Omental fat pad (tissue), 4 donors: ENCODE measurements at places on chromosomes 16 and 17. TPM values are rescaled to one million over a fixed set of nuclear protein-coding genes. Genes with fewer than 3 reads are reported as not detected.

DNA sequence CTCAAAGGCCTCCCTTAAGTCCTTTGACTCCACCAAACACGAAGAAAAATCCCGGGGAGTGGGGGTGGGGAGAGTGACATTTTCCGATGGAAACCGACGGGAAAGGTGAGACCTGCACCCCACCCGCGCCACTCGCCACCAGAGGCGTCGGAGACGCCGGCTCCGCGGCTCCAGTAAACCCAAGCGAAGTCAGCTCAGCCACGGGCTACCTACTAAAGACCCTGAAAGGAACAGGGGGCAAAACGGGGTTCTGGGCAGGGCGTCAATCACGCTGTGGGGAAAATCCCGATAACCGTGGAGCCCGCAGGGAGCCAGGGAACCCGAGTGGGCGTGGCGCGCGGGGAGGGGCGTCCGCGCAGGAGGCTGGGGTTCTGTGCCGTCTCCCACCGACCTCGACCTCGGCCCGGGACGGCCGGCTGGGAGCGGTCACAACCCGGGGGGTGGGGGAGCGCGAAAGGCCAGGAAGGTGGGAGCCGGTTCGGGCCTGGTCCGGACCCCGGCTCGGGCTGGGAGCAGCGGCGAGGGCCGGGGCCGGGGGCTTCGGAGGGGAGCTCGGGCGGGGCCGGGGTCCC is 565 bp downstream of the WDR45B start:
- no peak for DNase-seq

Gene TBC1D28
- total RNA-seq = not detected

Gene FBXW10
- not detected for total RNA-seq

Gene SOCS1
- 26.2 TPM for total RNA-seq

DNA sequence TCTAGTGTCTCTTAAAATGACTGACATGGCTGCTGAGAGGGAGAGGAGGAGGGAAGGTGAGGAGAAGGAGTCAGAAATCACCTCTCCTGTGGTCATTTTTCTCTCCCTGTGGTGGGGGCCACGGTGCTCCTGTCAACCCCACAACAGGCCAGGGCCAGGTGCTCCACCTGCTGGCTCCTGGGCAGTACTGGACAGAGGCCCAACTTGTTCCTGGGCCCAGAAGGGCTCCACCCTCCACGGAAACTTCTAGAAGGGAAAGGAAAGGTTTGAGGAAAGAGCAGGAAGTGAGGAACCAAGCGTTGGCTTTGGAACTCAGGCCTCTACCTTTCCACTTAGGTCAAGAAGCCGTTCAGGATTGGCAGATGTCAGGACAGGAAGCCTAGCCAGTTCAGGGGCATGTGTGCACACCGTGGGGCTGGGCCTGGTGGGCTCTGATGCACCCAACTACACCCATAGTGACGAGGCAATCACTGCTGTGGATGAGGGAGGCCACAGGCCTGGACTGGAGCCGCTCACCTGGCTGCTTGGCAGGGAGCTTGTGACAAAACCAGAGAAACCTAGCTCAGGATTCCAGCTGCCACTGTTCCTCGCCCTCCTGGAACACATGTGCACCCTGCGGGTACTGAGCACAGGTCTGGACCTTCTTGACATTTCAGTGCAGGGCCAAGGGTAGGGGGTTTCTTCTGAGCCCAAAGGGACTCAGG is 36.1 kb downstream of the WNT3 start:
- DNase-seq = no peak

GRCh38 chr16:1430214-1430758 is 592 bp upstream of the PERCC1 start:
- no peak for DNase-seq

DNA sequence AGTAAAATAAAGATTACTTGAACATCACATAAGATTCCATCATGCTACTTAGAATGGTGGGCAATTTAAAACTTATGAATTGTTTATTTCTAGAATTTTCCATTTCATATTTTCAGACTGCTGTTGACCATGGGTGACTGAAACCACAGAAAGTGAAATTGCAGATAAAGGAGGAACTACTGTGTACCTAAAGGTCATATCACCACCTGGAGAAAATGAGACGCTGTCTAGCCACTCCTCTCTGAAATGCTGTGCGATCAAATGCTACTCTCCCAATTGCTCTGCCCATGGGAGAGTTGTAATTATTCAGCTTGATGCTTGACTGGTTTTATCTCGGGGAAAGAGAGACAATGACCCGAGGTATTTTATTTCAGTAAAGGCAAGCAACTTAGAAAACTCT is 128.9 kb upstream of the ERCC4 start:
- no peak for DNase-seq

Gene NUPR1
- total RNA-seq = 20.2 TPM

DNA sequence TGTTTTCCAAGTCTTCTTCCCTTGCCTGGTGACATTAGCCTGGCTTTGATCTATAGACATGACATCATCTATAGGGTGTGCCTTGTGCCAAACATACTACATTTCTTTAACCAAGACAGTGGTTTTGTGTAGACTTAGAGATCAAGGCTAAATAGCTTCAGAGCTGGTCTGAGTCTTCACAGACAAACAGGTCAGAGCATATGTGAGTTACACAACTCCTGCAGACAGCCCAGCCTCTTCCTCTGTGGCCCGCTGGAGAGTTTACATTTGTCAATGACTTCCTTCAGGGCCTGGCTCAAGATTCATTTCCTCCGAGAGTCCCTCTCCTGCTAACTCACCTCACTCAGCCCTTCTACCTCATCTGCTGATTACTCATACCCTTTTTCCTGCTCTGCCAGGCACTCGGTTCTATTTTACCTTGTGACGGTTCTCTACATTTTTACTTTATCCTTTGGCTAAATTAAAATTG is 73.1 kb upstream of the TANC2 start:
- no peak for DNase-seq

GRCh38 chr17:79041723-79042420 is 17.9 kb downstream of the C1QTNF1 start:
- DNase-seq = no peak

DNA sequence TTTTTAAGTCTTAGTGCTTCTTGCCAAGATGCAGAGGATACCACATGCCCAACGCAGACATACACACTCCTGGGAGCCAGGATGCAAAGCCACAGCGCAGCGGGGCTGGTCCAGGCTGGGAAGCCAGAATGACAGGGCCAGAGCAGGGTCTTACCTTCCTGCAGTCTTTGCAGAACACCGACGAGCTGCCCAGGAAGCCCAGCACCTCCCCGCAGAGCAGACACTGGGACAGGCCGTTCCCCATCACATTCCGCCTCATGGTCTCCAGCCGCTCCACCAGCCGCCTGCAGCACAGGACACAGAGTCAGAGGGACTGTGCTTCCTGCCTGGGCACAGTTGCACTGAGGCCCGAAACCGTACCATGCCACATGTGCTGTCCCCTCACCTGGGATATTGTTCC is 33.3 kb downstream of the RPH3AL start:
- no peak for DNase-seq

DNA sequence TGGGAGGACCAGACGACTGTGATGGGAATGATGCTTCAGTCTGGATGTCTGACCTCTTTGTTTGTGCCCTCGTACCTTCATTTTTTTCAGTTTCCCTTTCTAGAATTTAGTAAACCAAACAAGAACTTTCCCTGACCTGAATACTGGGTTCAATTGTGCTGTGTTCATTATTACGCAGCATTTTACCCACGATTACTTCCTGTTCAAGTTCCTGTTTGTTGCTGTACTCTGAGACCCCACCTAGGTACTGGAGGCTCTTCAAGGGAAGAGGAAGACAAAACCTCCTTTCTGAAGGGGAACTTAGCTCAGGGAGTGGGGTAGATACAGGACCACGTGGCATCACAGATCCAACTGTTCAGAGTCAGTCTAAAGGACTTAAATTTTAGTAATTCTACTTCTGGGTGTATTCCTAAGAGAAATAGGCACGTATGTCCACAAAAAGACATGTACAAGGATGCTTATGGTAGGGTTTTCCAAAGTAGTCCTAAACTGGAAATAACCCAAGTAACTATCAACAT is 9.2 kb upstream of the PRKCB start:
- no peak for DNase-seq

DNA sequence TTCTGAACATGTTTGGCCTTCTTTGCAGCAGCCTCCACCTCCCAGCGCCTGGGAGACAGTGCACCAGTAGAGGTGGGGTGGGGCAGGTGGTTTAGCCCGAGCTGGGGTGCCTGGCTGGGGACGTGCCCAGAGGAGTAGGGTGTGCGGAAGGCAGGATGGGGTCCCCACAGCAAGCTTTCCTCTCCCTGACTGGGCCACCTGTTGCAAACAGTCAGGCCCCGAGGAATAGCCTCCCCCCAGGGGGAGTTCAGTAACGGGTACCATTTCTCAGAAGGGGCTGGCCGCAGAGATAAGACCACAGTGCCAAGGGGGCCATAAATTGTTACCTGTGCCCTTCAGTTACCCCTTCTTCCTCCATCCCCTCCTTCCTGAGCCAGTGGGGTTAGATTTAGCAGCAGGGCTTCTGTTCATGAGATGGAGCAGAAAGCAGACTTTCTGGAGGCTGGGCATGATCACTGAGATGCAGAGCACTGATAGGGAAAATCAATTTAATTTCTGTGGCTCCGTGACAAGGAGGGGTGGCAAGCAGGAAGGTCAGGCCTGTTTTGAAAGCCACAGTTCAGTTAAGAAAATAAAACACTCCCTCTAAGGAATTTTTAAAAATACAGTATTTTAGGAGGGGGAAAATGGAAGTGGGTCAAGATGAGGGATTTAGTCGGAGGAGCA is 181.9 kb downstream of the MSI2 start:
- no peak for DNase-seq

GRCh38 chr16:27193300-27193990 is 9.9 kb upstream of the KDM8 start:
- no peak for DNase-seq

DNA sequence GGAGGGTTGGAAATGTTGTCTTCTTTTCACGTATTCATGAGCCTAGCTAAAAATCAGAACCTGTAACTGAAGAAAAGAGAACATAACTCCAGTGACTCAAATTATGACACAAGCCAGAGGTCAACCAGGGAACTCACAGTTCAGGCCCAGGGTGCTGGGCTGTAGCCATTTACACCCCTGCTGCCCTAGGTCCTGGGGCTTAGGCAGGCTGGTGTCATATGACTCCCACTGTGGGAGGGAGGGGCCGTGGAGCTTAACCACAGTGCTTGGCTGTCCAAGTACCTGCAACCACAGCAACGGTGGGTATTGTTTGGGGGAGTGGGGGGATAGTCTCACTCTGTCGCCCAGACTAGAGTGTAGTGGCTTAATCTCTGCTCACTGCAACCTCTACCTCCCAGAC is 71.1 kb upstream of the AMZ2 start:
- DNase-seq = no peak

Gene ODAD4
- 0.19 TPM for total RNA-seq

Gene STH
- total RNA-seq = not detected

- no peak for DNase-seq
Measured at GRCh38 chr17:66517336-66518009, 215.1 kb downstream of the PRKCA start.

Gene KRT39
- not detected for total RNA-seq

Gene FBXL16
- 0.75 TPM for total RNA-seq

Gene HOXB5
- total RNA-seq = 0.72 TPM

DNA sequence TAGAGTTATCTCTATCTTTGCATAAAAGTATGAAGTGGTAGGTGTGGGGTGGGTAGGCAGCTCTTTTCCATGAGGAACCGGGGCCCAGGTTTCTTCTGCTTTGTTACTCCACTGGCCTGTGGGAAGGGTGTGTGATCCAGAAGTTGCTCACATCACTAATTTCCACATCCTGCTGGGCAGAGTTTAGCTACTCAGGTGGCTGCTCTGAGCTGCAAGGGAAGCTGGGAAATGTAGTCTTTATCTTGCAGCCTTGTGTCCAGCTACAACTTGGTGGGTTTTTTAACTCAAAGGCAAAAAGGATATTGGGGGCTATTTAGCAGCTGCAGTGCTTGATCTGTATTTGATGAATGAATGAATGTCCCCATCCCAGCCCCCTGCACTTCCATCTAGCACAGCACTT is 335.3 kb downstream of the SNX29 start:
- DNase-seq = no peak

DNA sequence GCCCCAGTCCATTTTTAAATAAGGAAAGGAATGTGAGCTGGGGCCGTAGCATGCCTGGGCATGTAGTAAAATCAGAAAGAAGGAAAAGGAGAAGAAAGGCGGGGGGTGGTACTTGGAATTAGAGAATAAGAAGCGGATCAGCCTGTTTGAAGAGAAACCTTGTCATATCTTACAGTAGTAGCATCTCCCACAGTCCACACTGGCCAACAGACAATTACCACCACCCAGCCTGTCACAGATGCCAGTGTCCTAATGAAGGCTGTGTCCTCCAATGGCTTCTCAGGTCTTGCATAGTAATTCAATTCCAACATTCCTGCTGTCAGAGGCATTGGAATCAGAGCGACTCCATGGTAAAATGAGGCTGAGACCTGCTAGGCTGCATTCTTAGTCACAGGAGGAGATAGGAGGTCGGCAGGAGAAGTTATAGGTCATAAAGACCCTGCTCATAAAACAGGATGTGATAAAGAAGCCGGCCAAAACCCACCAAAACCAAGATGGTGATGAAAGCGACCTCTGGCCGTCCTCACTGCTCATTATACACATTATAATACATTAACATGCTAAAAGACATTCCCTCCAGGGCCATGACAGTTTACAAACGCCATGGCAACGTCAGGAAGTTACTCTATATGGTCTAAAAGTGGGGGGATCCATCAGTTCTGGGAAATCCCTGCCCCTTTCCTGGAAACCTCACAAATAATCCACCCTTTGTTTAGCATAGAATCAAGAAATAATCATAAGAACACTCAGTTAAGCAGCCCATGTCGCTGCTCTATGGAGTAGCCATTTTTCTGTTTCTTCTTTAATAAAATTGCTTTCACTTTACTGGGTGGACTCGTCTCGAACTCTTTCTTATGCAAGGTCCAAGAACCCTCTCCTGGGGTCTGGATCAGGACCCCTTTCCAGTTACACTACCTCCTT is 9.6 kb upstream of the AKAP10 start:
- no peak for DNase-seq

GRCh38 chr17:79664930-79665737 is 54.3 kb upstream of the RBFOX3 start:
- DNase-seq = no peak

Gene HIC1
- total RNA-seq = 63.8 TPM

Gene CD300LB
- 0.69 TPM for total RNA-seq

DNA sequence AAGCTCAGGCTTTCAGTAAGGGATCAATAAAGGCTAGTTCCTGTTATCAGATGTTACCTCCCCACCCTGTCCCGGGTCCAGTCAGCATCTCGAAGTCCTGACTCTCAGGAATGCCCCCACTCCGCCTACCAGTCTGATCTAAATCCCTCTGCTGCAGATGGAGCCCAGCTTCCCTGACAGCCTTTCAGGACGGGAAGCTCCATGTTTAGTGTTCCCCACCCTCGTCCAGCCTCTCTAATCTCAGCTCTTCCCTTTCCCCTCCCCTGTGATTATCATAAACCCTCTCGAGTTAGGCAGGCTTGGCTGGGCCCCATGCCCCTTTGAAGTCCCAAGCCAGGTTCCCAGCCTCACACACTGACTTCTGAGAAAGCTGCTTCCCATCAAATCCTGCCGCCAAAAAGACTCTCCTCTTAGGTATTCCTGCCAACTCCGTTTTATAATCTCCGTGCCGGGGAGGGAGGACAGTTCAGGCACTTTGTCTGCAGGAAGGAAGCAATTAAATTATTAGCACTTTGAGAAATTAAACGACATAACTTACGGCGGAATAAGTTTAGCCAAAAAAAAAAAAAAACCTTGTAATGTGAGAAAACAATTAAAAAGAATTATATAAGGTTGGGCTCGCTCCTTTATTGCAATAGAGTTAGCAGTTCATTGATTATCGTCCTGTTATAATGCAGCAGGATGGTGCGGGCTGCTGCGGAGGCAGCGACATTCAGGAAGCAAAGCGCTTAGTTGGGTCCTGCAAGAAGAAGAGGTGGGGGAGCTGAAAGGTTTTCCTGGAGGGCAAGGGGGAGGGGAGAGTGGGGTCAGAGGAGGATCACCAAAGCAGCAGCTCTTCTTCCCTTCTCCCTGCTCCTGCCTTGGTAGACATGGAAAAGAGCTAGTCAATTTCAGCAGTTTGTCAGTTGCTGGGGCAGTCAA is 16.8 kb upstream of the ETV4 start:
- DNase-seq = no peak
